ENCODE measurements at places on chromosomes 1 and 21.

GRCh38 chr1:17189632-17189990 lies 15.3 kb upstream of the PADI1 start:
- DNase-seq = no peak

DNA sequence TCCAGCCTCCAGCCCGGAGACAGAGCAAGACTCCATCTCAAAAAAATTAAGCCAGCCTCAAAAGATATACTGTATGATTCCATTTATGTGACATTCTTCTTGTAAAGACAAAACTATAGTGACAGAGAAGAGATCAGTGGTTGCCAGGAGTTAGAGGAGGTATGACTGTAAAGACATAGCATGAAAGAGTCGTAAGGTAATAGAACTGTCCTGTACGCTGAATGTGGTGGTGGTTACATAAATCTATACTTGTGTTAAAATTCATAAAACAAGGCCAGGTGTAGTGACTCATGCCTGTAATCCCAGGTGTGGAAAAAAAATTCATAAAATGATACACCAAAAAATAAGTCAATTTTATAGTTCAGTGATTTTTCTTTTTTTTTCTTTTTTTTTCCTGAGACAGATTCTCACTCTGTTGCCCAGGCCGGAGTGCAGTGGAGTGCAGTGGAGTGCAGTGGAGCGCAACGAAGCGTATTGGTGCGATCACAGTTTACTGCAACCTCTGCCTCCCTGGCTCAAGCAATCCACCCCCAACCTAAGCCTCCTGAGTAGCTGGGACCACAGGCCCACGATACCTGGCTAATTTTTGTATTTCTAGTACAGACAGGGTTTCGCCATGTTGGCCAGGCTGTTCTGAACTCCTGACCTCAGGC lies 84.9 kb upstream of the CXADR start:
- no peak for DNase-seq

- no peak for DNase-seq
These were observed 5.1 kb downstream of the PARP1 start for GRCh38 chr1:226402739-226403165.

GRCh38 chr1:66283622-66284041 lies 250.3 kb upstream of the SGIP1 start:
- DNase-seq = no peak

GRCh38 chr1:42933610-42934491 lies 24.8 kb downstream of the SLC2A1 start:
- no peak for DNase-seq

GRCh38 chr1:87830432-87830978 lies 501.8 kb downstream of the LMO4 start:
- no peak for DNase-seq

- no peak for DNase-seq
These were observed 12.5 kb downstream of the AADACL3 start for GRCh38 chr1:12728391-12728790.

GRCh38 chr1:244552336-244552735 lies 91.3 kb downstream of the CATSPERE start:
- DNase-seq = no peak

DNA sequence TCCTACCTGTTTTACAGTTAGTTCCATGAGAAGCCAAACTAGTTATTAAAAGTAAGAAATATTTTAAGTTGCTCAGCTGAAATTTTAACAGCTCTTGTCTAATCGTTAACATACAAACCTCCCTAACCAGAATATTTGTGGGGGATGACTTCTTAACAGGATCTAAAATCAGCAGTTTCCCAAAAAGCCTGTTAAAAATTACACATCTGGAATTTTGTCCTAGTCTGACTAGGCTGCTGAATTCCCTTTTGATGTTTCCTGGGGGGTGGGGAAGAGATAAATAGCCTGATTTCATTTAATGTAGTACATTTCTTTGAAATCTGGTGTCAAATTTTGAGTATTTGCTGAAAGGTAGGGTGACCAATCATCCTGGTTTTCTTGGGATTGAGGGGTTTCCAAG lies 78.8 kb upstream of the ARHGAP29 start:
- DNase-seq = no peak

DNA sequence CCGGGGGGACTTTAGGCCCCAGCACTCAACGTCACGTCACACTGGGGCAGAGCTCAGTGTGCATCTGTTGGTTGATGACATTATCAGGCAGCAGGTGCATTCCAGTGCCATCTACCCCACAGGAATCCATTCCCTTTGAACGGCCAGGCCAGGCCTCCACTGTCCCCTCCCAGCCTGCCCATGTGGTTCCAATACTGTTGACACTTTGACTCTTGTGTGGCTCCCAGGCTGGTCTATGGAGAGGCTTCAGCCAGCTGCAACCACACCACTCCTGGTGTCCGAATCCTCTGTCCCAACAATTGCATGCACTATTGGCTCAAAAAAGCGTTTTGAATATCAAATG lies 92.0 kb upstream of the SIM2 start:
- DNase-seq = no peak

DNA sequence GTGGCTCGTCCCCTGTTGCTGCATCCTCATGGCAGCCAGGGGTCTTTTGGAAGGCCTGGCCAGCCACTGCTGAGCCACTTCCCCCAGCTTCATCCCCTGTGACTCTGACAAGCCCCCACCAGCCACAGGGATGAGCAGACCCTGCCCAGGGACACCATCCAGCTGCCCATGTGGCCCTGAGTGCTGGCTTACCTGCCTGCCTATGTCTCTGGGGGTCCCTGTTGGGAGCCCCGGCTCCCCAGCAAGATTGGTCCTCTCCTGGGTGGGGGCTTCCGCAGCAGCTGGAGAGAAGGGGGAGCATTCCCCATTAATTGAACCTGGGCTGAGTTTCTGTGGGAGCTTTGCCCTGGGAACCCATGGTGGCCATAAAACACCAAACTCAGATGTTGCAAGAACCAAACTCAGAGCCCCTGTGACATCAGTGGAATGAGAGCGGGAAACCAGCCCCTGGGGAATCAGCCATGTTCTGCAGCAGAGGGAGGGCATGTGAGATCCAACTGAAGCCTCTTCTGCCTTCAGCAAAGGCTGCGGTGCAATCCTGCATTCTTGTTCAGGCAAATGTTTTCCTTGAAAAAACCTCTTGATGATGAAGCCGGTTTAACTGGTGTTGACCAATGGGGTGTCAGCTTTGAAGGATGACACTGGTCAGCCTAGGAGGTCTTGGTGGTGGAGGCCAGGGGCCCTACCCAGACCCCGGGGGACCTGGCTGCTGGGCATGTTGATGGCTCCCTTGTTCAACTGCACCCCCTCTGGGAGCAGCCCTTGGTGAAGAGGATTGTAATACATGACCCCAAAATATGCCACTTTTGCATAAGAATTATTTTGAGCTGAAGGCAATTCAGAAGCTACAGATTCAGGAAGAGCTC lies 28.3 kb upstream of the COL18A1 start:
- no peak for DNase-seq

DNA sequence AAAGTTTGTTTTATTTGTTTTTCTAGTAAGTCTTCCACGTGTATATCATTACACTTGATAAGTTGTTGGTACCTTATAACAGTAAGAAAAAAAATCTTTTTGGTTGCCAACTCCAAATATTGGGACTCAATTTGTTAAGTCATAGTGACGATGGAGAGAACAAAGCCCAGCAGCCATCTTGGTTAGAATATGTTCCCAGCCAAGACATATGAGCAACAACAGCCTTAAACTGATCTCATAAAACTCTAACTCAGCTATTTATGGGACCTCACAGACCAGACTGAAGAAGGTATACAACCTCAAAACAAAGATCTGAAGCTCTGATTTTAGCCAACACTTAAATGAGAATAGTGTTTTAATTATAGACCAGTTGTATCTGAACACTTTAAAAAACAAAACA lies 281.3 kb downstream of the VAV3 start:
- DNase-seq = no peak

DNA sequence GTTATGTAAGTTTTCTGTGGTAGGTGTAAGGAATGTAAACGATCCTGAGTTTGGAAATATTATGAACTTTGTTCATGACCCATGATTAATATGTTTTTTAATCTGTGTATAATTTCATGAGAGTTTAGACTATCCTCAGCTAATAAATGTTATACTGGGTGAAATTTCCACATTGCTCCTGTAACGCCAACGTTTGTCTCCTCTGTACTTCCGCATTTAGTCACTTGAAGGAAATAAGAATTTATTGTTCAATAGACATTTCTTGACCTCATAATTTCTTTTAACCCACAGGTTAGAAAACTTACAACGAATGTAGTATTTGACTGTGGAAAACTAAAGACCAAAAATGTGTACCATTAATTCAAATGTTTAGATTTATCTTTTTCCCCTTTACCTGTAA lies 876 bp downstream of the KCNJ15 start:
- DNase-seq = no peak
